ENCODE measurements at places on chromosomes 11 and 22.

GRCh38 chr11:625636-626268 lies 997 bp upstream of the CDHR5 start:
- DNase-seq: no peak

GRCh38 chr11:114310095-114310494 lies 13.9 kb downstream of the NNMT start:
- DNase-seq: no peak

DNA sequence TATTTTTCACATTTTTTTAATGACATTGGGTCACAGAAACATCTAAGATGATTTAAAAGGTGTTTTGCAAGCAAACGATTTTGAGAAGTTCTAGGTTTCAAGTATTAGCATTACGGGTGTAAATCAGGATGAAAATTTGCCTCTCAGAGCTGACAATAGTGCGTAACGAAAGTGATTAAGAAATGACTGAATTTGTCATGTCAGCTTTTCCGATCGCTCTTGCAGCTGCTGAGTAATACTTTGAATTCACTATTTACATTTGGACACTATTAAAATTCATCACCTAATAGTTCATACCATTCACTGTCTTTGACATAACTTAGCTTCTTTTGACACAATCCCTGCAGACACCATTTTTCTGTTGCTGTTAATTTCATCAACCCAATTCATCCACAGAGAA lies 205.2 kb downstream of the SOX6 start:
- DNase-seq: no peak

- peak; percentile 81 for DNase-seq
Observed at GRCh38 chr11:72352859-72353551, 81.3 kb downstream of the CLPB start.

DNA sequence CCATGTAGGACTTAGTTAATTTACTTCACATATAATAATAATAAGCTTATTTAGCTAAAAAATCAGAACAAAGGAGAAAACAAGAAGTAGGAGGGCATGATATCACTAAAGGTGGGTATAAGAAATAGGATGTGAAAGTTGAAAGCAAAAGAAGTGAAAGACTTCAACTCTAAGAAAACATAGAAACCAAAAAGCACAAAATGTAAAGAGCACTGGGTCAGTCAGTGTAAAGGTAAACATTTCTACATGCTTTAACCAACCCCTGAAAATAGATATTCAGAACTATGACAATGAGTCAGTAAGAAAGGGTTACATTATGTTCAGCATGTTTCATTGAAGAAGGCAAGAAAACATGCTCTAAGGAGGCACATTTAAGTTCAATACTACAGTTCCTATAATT lies 298.8 kb downstream of the SWAP70 start:
- no peak for DNase-seq

GRCh38 chr22:20572132-20572802 lies 64.9 kb downstream of the MED15 start:
- DNase-seq: no peak

GRCh38 chr11:119157063-119157462 lies 8.2 kb downstream of the ABCG4 start:
- no peak for DNase-seq

GRCh38 chr11:5277807-5278382 lies 8.2 kb upstream of the HBE1 start:
- peak; percentile 12 for DNase-seq

DNA sequence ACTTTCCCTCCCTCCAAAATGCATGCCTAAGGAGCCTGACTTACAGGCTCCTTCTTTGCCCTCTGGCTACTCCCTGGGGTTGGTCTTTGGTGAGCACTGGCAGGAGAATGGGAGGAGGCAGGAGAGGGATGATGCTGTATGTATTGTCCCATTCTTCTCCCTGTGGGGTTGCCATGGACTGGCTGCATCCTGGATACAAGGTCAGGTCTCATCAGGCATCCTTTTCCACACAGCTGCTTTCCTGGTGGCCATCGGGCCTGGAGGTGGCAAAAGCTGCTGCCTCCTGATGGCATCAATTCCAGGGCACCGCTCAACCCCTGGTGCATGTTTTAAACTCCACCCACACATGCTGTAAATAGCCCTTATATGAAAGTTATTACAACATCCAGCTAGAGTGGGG lies 257.2 kb downstream of the ETS1 start:
- DNase-seq: no peak

- no peak for DNase-seq
Observed at GRCh38 chr22:23237201-23237798, 57.0 kb downstream of the BCR start.

DNA sequence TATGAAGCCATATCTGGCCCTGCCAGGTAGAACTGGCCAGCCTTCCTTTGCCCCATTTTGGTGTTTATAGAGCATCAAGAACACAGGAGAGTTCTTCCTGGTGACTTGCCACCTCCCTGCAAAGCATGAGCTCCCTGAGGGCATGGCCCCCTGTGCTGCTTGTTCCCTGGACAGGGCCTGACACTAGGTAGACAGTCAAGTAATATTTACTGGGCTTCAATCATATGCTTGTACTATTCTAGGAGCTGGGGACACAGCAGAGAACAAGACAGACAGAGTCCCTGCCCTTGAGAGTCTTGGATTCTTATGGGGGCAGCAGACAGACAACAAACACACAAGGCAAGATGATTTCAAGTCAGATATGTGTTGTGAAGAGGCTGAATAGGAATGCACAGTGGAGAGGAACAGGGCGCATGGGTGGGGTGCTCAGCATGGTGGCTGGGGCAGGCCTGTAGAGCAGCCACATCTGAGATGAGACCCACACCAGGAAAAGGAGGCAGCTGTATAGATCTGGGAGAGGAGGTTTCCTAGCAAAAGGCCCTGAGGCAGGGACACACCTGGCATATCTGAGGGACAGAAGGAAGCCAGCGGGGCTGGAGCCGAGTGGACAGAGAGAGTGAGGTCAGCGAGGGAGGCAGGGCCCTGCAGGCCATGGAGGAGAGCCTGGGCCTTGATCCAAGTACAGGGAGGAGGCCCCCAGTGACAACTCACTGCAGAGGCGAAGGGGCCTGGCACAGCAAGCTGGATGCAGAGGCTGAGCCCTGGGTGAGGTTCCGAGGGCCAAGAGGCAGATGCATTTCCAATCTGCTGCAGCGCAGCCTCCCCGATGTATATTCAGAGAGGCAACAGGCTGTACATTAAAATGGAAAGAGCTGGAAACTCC lies 10.2 kb upstream of the CBX6 start:
- no peak for DNase-seq

- no peak for DNase-seq
Observed at GRCh38 chr11:33268945-33269540, 11.9 kb downstream of the HIPK3 start.

DNA sequence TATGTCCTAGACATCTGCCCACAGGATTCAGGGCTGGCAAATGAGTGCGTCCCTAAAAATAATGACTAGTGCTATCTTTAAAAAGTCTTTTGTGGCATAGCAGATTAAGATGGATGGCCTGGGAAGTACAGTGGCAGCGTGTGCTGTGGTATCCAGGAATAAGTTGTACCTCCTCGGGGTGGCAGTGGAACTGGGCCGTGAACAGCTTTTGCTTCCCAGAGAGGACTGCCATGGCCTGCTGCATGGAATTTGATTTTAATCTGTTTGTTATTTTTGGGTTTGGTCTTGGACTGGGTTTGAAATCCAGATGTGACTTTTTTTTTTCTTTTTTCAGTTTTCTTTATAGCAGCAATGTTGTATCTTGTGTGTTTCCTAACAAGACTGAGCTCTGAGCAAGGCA lies 71.3 kb upstream of the PARVG start:
- no peak for DNase-seq
